ENCODE measurements at places on chromosomes 12 and 14. TPM values are rescaled to one million over a fixed set of nuclear protein-coding genes. Genes with fewer than 3 reads are reported as not detected.
A peak's percentile ranks its signal among the peaks of the same experiment; 100 is the strongest.

GRCh38 chr12:19482551-19483109, 43.3 kb downstream of the AEBP2 start:
- peak; percentile 36 for DNase-seq

DNA sequence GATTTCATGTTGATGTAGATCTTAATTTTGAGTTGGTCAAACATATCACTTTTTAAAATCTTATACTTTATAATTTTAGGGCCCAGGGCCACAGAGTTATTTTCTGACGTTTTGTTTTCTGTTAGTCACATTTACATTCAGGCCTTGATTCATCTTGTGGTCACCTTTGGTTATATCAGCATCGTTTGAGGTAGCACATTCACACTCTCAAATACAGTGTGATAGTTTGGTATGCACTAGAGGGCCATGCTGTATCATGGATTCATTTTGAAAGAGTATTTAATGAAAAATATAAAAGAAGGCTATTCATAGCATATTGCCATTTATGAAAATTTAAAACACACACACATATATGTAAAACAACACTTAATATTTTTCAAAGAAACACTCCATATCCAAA, 274.6 kb downstream of the RAD51B start:
- no peak for DNase-seq

- DNase-seq: no peak
Observed at GRCh38 chr14:79680087-79680486, 531.2 kb downstream of the DIO2 start.

DNA sequence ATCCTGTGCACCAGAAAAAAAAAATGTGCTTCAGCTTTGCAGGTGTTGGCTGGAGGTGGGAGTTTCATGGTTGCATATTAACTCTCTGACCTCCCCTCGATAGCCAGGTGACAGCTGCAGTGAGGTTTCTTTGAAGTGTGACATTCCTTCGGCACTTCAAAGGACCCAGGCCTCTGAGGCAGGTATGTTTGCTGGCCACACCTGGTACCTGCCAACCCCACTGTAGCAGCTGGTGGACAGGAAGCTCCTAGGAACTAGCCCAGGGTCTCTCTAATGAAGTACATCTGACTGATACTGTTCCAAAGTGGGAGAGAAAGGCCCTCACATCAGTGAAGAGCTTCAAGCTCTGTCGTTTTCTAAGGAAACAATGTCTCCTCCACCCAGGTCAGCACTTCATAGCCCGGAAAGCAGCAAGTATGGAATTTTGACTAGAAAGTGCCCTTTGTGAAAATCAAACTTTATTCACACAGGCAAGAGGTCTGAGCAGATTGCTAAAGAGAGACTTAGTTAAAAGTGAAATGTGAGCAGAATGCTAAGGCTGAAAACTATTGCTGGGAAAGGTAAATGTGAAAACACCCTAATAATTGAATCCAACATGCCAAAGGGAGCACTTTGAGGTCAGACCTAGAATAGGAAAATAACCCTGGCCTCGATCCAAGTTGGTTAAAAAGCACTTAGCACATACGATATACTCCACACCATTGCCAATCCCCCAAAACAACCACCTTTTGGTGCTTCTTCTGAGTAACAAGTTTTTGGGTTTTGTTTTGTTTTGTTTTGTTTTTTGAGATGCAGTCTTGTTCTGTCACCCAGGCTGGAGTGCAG, 71.3 kb downstream of the PHLDA1 start:
- DNase-seq: no peak

DNA sequence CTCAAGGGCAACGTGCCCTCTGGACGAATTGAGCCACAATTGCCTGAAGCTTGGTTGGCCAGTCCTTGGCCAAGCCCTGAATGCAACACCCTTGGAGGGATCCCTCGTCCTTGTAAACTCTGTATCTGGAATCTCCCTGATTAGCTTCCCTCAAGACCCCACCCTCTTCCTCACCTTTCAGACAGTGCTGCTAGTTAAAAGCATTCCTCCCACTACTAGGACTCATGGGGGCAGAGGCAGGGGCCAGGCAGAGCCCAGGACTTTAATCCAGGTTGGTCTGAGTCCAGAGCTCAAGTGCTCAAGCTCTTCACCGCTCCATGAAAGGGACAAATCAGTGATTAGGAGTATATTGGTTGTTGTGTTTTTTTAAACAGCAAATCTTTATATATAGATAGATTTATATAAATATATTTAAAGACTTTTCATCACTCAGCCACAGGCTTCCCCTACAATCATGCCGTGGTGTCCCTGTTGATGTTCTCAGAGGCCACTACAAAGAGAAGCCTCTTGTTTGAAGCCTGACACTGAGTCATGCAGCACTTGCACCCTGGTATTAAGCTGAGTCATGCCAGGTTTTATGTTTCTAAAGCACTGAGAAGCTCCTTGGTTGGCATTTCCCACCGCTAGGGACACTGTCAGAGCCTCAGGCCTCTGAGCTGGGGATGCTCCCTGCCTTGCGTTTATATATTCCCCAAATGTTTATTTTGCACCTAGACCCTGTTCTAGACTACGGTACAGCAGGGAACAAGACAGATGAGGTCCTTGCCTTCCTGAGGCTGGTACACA, 53.8 kb upstream of the GSC start:
- DNase-seq: no peak

- DNase-seq: no peak
Observed at GRCh38 chr12:116821291-116821690, 60.0 kb downstream of the HRK start.

DNA sequence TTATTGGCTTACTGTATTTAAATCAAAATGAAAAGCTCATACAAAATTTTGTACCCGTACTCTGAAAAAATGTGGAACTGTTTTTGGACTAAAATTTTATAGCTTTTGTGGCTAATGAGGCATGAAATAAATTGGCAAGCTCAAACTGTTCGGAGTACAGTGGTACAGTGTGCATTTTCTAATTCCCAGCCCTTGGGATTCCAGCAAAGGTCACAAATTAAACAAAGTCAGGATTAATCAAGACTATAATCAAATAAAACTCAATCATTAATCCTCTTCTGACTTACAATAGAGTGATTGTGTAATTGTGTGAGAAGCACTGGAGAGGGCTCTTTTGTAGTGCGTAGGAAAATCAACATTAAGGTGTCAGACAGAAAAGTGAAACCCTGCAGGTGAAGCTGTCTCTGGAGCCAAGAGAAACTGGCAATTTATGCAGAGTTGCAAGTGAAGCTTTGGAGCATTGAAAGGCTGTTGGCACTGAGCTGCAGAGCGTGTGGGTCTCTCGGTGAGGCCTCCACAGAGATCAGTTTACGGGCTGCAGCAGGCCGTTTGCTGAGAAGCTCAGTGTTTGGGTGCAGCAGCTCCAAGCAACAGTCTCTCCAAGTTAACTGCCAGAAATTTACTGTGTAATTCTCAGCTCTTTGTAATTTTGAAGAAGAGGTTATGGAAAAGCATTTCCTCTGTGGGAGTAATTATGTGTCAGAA, 275.9 kb downstream of the FBXL14 start:
- peak; percentile 46 for DNase-seq

DNA sequence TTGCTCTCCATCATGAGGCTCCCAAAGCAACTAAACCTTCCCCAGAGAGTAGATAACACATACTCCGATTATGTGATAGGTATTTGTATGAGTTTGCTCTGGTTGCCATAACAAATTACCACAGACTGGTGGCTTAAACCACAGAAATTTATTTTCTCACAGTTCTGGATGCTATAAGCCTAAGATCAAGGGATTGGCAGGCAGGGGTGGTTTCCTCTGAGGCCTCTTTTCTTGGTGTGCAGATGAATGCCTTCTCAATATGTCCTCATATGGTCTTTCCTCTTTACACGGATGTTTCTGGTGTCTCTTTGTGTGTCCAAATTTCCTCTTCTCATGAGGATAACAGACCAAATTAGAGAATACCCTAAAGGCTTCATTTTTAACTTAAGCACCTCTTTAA, 285.8 kb upstream of the GRIP1 start:
- no peak for DNase-seq

- DNase-seq: peak; percentile 10
Observed at GRCh38 chr12:29794862-29795261, 11.1 kb upstream of the TMTC1 start.

- DNase-seq: no peak
Observed at GRCh38 chr14:105343194-105343593, 28.6 kb downstream of the PACS2 start.

DNA sequence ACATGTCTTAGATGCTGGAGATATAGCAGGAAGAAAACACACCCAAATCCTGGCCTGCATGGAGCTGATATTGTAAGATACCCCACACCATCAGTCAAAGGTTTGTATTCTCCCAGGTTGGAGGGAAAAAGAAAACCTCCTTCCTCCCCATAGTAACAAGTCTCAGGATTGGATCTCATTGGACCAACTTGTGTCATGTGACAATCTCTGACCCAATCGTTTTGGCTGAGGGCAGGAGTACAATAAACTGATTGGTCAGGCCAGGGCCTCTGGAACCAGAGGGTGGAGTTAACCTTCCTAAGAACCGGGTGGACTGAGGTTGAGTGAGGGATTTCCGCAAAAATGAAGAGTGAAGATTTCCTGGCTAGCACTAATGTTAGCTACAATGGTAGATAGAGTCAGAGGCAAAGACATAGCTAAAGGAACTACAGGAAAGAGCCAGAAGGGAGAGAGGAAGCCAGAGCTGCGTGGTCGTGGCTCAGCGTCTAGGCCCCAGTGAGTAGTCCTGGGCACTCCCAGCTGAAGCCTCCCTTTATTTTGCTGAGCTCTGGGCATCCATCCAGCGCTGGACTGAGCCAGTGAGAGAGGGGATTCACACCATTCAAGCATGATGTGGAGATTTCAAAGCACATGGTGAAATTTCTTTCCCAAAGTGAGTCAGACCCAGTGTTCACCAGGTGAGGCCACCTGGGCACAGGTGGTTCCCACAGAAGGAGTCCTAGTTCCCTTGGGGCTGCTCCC, 219.9 kb downstream of the AACS start:
- no peak for DNase-seq

DNA sequence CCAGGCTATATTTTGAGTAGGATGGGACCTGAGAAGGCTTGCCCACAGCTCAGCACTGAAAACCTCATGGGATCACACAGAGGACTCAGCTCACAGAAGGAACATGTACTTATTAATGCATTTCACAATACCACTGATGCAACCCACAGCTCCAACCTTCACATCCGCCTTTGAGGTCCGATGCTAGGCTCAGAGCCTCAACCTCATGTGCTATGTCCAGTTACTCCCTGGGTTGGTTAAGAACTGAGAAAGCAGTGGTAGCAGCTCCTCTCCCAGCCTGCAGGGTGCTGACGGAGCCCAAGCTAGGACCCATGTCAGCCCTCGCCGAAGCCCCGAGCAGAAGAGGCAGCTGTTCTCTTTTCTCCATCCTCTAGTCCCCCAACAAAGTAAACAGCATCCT, 52.9 kb downstream of the SPTB start:
- peak; percentile 66 for DNase-seq

The COX8C gene
- total RNA-seq: not detected

The SIX6 gene
- not detected for total RNA-seq

The TMTC1 gene
- total RNA-seq: 33.2 TPM

The CACNA1C gene
- total RNA-seq: 11.7 TPM

The GLT1D1 gene
- not detected for total RNA-seq

The OR6C2 gene
- total RNA-seq: not detected
